Amygdala (tissue), 56 donors: ENCODE measurements at places on chromosomes 2 and 18.

- peak; percentile 31 for DNase-seq
Observed at GRCh38 chr2:64859312-64860212, 129.6 kb upstream of the SLC1A4 start.

DNA sequence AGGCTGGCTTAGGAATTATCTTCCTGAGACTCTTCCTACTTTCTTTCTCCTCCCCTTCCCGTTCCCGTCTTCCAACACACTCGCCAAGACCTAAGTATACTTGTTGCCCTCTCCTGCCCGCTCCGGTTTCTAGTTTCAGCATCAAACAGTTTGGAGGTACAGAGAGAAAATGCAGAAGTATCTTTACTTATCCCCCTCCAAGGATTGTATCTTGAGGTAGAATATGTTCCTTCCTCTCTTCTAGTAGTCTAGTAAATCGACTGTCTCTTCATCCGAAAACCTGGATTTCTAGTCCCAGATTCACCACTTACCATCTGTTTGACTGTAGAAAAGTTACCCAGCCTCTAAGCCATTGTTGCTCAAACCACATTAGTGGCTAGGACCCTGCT is 755 bp downstream of the EIF4E2 start:
- no peak for DNase-seq

DNA sequence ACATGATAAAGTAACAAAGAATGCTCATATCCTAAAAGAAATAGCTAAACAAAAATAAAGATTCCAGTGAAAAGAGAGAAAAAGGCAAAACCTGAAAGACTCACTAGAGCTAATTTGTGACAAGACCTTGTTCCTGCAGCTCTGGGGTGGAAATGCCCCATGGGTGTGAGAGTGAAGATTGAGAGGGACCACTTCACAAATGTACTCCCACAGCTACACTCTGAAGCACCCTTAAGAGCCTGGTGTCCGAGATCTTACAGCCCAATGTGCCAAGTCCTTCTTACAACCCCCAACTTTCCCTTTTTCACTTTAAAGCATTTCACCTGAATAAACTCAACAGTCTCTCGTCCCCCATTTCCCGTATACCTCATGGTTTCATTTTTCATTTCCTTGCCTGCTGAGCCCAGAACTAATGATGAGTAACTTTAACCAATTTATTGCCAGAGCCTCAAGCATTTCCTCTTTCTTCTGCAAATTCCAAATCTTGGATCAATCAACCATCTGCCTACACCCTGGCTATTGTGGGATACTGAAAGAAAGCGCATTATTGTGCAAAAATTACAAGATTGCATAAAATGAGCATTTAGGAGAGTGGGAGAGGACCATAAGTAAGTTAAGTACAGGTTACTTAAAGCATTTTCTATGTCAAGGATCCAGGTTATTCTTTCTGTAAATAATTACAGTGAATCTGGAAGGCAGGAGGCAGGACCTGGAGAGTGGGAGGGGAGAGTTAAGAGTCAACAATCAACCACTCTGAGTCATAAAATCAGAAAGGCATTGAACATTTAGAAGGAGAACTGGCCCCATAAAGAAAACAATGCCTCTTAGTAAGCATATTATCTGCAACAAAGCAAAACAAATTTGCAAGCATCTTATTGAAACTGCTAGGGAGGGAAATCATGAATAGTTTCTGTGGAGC is 804.4 kb upstream of the CELF4 start:
- DNase-seq: no peak

GRCh38 chr2:204491528-204491927 is 53.7 kb upstream of the PARD3B start:
- peak; percentile 62 for DNase-seq

- DNase-seq: no peak
Observed at GRCh38 chr2:102591491-102592045, 27.8 kb upstream of the SLC9A2 start.

GRCh38 chr2:109689973-109690372 is 75.8 kb downstream of the SOWAHC start:
- DNase-seq: no peak

GRCh38 chr2:163670929-163671328 is 64.9 kb downstream of the FIGN start:
- DNase-seq: no peak

DNA sequence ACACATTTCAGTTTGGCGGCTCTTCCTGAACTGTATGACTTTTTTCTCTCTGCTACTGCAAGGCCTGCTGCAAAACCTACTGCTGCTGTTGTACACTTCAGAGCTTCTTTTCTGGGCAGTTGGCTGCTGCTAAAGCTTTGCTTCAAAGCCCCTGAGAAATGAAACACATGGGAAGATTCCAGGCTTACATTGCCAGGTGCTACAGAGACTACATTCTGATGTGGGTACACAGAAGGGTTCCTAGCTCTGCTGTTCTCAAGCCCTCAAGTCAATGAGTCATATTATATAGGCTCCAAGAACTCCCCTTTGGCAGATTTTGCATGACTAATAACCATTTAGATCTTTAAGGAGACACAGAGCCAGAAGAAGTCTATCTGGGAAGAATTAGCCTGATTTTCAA is 12.9 kb upstream of the PGAP1 start:
- no peak for DNase-seq

- no peak for DNase-seq
Observed at GRCh38 chr2:105872142-105872728, 127.5 kb downstream of the NCK2 start.

GRCh38 chr2:62265106-62265505 is 69.2 kb downstream of the B3GNT2 start:
- no peak for DNase-seq

DNA sequence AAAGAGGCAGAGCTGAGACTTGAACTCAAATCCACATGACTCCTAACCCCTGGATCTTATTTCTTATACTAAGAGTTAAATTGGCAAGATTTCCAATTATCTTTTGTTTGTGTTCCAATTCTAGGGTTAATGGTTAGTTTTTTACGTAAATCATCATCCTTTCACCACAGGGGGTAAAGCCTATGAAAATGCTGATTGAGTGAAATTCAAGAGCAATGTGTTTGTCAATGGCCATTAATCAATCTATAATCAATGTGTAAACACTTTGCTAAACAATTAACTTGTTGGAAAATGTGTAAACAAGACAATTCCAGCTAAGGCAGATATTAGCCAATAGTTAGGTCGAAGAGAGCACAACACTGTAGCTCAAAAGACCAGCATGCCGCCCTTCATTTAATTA is 376.5 kb upstream of the ACVR2A start:
- no peak for DNase-seq

GRCh38 chr2:112627060-112628040 is 18.4 kb upstream of the SLC20A1 start:
- DNase-seq: no peak

- no peak for DNase-seq
Observed at GRCh38 chr2:17483496-17483895, 34.7 kb downstream of the RAD51AP2 start.

GRCh38 chr2:43461453-43462073 is 134.3 kb downstream of the THADA start:
- DNase-seq: no peak

DNA sequence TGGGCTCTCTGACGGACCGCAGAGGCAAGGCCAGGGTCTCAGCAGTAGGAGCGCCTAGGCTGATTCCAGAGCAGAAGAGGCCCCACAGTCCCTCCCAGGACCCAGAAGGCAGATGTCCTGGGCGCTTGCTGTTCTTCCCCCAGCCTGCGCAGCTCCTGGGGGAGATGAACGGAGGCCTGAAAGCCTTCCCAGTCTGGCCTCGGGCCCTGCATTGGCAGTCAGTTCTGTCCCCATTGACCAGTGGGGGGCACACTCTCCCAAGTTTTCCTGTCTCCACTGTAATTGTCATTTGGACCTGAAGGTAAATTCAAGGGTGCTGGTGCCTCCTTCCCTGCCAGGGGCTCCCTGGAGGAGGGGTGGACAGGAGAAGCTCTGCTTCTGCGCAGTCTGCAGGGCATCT is 345.7 kb downstream of the CYP26B1 start:
- no peak for DNase-seq

DNA sequence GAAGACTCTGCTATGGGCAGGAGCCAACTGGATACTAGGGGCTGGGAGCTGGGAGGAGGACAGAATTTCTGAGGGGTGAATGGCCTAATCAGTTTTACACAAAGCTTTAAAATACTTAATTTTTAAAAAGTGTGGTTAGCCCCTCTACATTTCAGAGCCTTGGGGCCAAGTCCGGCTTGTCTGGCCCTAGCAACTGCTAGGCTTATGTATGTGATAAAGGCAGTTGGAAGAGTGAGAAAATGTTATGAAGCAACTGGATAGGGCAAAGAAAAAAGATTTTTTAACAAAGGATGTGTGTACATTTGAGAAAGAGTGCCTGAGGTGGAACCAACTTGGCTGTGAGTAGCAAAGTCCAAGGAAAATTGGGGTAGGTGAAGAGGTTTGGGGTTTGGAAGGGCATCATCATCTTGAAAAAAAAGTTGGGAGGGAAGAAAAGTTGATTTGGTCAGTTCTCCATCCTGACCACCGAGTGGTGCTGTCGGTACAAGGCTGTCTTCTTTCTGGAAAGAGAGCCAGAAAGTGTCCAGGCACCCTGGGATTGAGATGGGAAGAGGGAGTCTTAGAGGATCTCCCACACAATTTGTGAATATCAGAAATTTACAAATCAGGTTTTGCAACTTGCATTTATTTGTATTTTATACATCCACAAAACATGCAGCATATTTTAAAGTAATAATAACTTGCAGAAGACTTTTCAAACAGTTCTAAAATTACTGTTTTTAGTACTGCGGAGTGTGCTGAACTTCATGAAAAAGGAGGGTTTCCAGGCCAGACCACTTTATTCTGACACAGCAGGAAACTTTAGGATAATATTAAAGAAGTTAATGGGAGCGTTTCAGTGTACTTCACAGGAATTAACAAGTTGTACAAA is 10.5 kb upstream of the CDK15 start:
- DNase-seq: no peak

GRCh38 chr2:10493634-10494281 is 45.6 kb upstream of the ODC1 start:
- DNase-seq: no peak
